ENCODE measurements at places on chromosomes 12 and 14.

DNA sequence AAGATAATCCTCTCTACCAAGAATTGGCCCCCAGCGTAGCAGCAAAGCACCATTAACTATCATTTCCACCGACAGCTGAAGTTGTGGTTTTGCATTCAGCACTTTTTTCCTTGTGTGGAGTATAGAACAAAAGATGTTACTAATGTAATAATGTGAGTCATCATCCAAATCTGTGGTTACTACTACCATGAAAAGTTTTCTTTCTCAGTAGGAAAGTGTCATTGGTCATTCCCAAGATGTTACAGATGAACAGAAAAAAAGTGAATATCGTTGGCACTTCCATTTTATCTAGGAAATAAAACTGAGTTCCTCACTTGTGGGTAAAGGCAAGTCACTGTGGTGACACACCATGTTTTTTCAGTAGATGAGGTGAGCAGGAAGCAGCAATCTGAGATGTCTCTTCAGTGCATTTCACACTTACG is 30.3 kb upstream of the IFNG start:
- H3K4me3 ChIP-seq, result peak overlapping the region; percentile 35
- H3K36me3 ChIP-seq, result no peaks in the 10 kb centered on the region
- peaks cover 30% of the 10 kb centered on the region for H3K4me1 ChIP-seq
- H3K27me3 ChIP-seq, result peaks cover 6% of the 10 kb centered on the region
- DNase-seq, result peak; percentile 46

DNA sequence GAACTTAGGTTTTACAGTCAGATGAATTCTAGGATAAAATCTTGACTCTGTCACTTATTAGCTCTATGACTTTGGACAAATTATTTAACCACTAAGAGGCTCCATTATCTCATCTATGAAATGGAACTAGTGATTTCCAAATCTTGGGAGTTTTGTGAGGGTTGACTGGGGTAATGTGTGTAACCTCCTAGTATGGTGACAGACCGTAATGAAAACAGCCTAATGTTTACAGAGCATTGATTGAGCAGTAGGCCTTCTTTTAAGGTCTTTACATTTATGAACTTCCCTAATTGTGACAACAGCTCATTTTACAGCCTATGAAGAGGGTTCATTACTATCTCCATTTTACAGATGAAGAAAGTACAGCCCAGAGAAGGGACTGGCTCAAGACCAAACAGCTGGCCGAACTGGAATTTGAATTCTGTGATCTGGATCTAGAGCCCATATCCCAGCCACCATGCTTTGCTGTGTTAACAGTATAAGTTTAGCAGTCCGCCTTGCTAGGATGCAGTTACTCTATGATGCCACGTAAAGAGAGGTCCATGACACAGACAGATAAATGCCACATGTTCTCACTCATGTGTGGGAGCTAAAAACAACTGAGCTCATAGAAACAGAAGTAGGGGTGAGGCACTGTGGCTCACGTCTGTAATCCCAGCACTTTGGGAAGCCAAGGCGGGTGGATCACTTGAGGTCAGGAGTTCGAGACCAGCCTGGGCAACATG is 9.1 kb upstream of the FBXL14 start:
- H3K27me3 ChIP-seq, result peaks cover 11% of the 10 kb centered on the region
- peak overlapping the region; percentile 29 for H3K27ac ChIP-seq
- DNase-seq, result no peak

DNA sequence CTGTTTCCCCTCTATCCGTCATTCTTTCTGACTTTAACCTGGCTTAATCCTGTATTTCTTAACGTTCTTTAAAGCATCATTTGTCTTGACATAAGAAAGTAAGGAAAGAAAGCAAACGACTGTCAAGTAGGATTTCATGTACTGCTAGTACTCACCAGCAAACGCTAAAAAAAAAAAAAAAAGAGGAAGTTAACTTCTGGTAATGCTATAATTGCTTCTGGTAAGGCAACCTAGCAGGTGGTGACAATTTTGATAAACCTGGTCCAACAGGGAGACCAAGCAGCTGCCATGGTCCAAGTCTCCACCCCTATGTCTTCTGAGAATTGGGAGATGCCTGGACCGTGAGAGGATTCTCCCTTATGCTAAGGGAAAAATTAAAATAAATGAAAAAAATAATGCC is 306.6 kb downstream of the DAD1 start:
- no peaks in the 10 kb centered on the region for H3K36me3 ChIP-seq
- no peak for DNase-seq
- no peak overlapping the region for H3K27ac ChIP-seq
- H3K4me1 ChIP-seq, result peaks cover 2% of the 10 kb centered on the region

- H3K36me3 ChIP-seq, result no peaks in the 10 kb centered on the region
- H3K27me3 ChIP-seq, result no peaks in the 10 kb centered on the region
- DNase-seq, result no peak
- no peak overlapping the region for H3K4me3 ChIP-seq
These were observed 56.5 kb upstream of the HIF1A start for GRCh38 chr14:61638595-61639387.

- no peaks in the 10 kb centered on the region for H3K4me1 ChIP-seq
- H3K36me3 ChIP-seq, result no peaks in the 10 kb centered on the region
- no peak overlapping the region for H3K4me3 ChIP-seq
- H3K27me3 ChIP-seq, result no peaks in the 10 kb centered on the region
- DNase-seq, result no peak
- no peak overlapping the region for H3K27ac ChIP-seq
These were observed 90.7 kb downstream of the RERGL start for GRCh38 chr12:17999174-17999801.

GRCh38 chr14:69040353-69040752 is 61.3 kb upstream of the ACTN1 start:
- H3K36me3 ChIP-seq, result no peaks in the 10 kb centered on the region
- H3K27ac ChIP-seq, result no peak overlapping the region
- no peak overlapping the region for H3K4me3 ChIP-seq
- peaks cover 90% of the 10 kb centered on the region for H3K27me3 ChIP-seq
- DNase-seq, result no peak
- H3K4me1 ChIP-seq, result no peaks in the 10 kb centered on the region

DNA sequence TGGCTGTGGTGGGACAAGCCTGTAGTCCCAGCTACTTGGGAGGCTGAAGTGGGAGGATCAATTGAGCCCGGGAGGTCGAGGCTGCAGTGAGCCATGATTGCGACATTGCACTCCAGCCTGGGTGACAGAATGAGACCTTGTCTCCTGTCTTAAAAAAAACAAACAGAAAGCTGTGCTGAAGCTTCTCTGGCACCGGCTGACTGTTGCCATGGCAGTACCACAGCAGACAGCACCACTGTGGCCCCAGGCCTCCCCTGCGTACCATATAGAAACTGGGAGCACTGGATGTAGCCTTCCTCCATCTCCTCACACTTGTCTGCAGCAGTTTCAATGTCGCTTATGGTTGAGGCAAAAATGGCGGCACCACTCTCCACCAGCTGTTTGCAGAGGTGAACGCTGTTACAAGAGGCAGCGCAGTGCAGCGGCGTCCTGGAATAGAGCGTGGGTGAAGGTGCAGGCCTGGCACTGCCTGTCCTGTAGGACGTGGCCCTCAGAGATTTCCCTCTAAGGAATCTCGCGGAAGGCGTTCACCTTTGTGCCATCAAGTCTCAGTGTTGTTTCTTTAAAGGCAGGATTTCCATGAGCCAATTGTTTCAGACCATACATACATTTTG is 21.9 kb downstream of the ZFYVE21 start:
- no peak overlapping the region for H3K4me3 ChIP-seq
- peaks cover 5% of the 10 kb centered on the region for H3K36me3 ChIP-seq
- H3K27me3 ChIP-seq, result no peaks in the 10 kb centered on the region
- no peaks in the 10 kb centered on the region for H3K4me1 ChIP-seq
- DNase-seq, result peak; percentile 13
- H3K27ac ChIP-seq, result no peak overlapping the region

DNA sequence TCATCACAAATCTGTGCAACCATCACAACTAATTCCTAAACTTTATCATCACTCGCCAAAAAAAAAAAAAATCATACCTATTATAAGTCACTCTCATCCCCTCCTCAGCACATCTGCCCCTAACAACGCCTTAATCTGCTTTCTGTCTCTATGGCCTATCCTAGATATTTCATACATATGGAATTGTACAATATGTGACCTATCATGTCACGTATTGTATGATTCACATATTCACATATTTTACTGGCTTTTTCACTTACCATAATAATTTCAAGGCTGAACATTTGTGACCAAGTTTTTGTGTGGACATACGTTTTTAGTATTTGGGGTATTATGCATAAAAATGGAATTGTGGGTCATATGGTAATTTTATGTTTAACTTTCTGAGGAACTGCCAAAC is 400.7 kb downstream of the DAD1 start:
- H3K36me3 ChIP-seq, result no peaks in the 10 kb centered on the region
- H3K4me1 ChIP-seq, result no peaks in the 10 kb centered on the region
- H3K27ac ChIP-seq, result no peak overlapping the region
- no peaks in the 10 kb centered on the region for H3K27me3 ChIP-seq
- no peak for DNase-seq

GRCh38 chr14:103206836-103207387 is 83.7 kb downstream of the TNFAIP2 start:
- H3K4me3 ChIP-seq, result no peak overlapping the region
- H3K27me3 ChIP-seq, result peaks cover 42% of the 10 kb centered on the region
- no peak overlapping the region for H3K27ac ChIP-seq
- no peaks in the 10 kb centered on the region for H3K4me1 ChIP-seq
- peak; percentile 9 for DNase-seq

DNA sequence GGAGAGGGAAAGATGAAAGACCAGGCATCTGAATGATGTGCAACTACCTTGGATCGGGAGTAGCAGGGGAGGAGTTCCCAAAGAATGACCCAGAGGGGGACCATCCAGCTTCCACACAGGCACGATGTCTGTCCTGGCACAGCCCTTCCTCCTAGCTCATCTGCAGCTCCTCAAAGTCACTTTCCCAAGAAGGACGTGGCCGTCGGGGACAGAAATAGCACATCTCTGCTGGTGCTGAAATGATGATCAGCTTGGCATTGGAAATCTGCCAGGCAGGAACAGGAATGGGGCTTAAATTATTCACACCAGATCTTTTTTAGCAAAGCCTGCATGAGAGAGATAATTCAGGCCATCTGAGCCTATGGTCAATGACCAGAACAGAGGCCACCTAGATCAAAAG is 41.7 kb downstream of the TSPAN11 start:
- H3K36me3 ChIP-seq, result no peaks in the 10 kb centered on the region
- DNase-seq, result no peak
- no peaks in the 10 kb centered on the region for H3K4me1 ChIP-seq
- no peak overlapping the region for H3K4me3 ChIP-seq
- H3K27me3 ChIP-seq, result peaks cover 28% of the 10 kb centered on the region

DNA sequence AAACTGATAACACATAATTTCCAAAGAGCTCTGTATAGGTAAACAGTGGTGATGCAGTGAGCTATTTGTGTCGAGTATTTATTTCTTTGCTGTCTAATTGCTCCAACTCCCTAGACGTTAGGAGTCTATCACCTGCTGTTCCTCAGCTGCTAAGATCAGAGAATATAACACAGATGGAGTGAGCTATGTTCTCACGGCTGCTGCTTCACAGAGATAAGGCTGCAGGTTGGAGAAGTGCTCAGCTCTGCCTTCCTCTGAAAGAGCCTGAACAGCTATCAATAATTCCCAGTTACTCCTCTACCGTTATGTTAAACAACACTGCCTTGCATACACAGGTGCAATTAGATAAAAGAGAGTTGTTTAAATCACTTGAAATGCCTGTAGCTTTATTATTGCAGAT is 103.2 kb upstream of the MDGA2 start:
- H3K27ac ChIP-seq, result no peak overlapping the region
- no peaks in the 10 kb centered on the region for H3K27me3 ChIP-seq
- no peak for DNase-seq
- H3K4me3 ChIP-seq, result no peak overlapping the region
- H3K4me1 ChIP-seq, result no peaks in the 10 kb centered on the region

DNA sequence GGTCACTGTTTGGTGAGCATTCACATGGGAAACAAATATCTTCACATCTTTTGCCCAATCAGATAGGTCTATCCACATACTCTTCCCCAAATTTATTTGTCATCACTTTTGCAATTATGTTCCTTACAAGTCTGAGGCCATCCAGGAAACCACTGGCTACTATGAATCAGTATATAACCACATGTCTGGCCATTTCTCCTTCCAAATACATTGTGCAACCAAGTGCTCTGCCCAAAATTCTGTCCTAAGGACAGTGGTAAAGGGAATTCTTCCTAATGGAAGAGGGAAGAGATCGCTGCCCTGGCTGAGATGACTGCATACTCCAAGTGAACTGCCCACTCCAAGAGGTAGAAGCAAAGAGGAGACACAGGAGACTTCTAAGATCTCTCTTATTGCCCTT is 148.9 kb upstream of the MAX start:
- DNase-seq, result no peak
- H3K27me3 ChIP-seq, result no peaks in the 10 kb centered on the region
- H3K36me3 ChIP-seq, result no peaks in the 10 kb centered on the region
- no peak overlapping the region for H3K27ac ChIP-seq
- no peak overlapping the region for H3K4me3 ChIP-seq

- peak overlapping the region; percentile 56 for H3K27ac ChIP-seq
- peaks cover 65% of the 10 kb centered on the region for H3K36me3 ChIP-seq
- H3K4me1 ChIP-seq, result no peaks in the 10 kb centered on the region
- no peaks in the 10 kb centered on the region for H3K27me3 ChIP-seq
- no peak for DNase-seq
These were observed 49.6 kb downstream of the CAND1 start for GRCh38 chr12:67318786-67319185.

- DNase-seq, result no peak
- no peaks in the 10 kb centered on the region for H3K27me3 ChIP-seq
- no peaks in the 10 kb centered on the region for H3K4me1 ChIP-seq
- no peaks in the 10 kb centered on the region for H3K36me3 ChIP-seq
- H3K27ac ChIP-seq, result no peak overlapping the region
These were observed 199.3 kb downstream of the ITPR2 start for GRCh38 chr12:26633591-26634210.

DNA sequence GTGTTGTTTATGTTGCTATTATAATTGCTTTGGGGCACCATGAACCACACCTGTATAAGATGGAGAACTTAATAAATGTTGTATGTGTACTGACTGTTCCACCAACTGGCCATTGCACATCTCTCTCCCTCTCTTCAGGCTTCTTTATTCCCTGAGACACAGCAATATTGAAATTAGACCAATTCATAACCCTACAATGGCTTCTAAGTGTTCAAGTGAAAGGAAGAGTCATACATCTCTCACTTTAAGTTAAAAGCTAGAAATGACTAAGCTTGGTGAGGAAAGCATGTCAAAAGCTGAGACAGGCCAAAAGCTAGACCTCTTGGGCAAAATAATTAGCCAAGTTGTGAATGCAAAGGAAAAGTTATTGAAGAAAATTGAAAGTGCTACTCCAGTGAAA is 373.3 kb downstream of the RGS6 start:
- peaks cover 12% of the 10 kb centered on the region for H3K27me3 ChIP-seq
- no peak for DNase-seq
- H3K36me3 ChIP-seq, result no peaks in the 10 kb centered on the region
- H3K4me3 ChIP-seq, result no peak overlapping the region
- no peaks in the 10 kb centered on the region for H3K4me1 ChIP-seq
- H3K27ac ChIP-seq, result no peak overlapping the region

- no peak overlapping the region for H3K4me3 ChIP-seq
- no peaks in the 10 kb centered on the region for H3K27me3 ChIP-seq
- H3K27ac ChIP-seq, result no peak overlapping the region
These were observed 71.3 kb downstream of the CRACR2A start for GRCh38 chr12:3681595-3682061.

- peak; percentile 44 for DNase-seq
- no peak overlapping the region for H3K4me3 ChIP-seq
- H3K36me3 ChIP-seq, result no peaks in the 10 kb centered on the region
- H3K4me1 ChIP-seq, result peaks cover 48% of the 10 kb centered on the region
These were observed 5.8 kb upstream of the TNFRSF1A start for GRCh38 chr12:6347367-6348338.

GRCh38 chr14:60353420-60353819 is 104.4 kb downstream of the PPM1A start:
- H3K27me3 ChIP-seq, result peaks cover 8% of the 10 kb centered on the region
- no peak overlapping the region for H3K27ac ChIP-seq
- no peak overlapping the region for H3K4me3 ChIP-seq
- DNase-seq, result no peak
- no peaks in the 10 kb centered on the region for H3K4me1 ChIP-seq

Data from activated naive CD4-positive, alpha-beta T cell treated with anti-CD3 and anti-CD28 coated beads, Interleukin-2, amount 10 ng/mL, durations not matched to agents 7 days and 5 days (primary cell).